Panc1 (cell line): ENCODE measurements at places on chromosomes 3 and 15. TPM values are rescaled to one million over a fixed set of nuclear protein-coding genes. Genes with fewer than 3 reads are reported as not detected.

Gene TMEM89
- not detected for total RNA-seq

DNA sequence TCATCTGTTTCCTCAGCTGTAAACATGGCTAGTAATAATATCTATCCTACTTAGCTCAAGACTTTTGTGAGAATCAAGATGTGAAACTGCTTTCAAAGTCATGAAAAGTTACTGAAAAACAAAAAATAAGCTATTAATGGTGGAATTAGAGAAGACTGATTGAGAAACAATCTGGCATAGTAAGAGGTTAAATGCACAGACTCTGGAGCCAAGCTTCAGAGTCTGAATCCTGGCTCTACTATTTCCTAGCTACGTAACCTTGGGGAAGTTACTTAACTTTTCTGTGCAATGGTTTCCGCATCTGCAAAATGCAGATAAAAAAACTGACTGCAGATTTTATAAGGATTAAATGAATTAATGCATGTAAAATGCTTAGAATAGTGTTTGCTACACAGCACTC, 28.8 kb downstream of the LRRFIP2 start:
- no peak overlapping the region for H3K4me3 ChIP-seq
- H3K27ac ChIP-seq = no peak overlapping the region
- H3K36me3 ChIP-seq = no peaks in the 10 kb centered on the region; the same call in 1 of the 2 replicates
- H3K27me3 ChIP-seq = no peaks in the 10 kb centered on the region
- H3K4me1 ChIP-seq = no peaks in the 10 kb centered on the region
- no peak for DNase-seq

DNA sequence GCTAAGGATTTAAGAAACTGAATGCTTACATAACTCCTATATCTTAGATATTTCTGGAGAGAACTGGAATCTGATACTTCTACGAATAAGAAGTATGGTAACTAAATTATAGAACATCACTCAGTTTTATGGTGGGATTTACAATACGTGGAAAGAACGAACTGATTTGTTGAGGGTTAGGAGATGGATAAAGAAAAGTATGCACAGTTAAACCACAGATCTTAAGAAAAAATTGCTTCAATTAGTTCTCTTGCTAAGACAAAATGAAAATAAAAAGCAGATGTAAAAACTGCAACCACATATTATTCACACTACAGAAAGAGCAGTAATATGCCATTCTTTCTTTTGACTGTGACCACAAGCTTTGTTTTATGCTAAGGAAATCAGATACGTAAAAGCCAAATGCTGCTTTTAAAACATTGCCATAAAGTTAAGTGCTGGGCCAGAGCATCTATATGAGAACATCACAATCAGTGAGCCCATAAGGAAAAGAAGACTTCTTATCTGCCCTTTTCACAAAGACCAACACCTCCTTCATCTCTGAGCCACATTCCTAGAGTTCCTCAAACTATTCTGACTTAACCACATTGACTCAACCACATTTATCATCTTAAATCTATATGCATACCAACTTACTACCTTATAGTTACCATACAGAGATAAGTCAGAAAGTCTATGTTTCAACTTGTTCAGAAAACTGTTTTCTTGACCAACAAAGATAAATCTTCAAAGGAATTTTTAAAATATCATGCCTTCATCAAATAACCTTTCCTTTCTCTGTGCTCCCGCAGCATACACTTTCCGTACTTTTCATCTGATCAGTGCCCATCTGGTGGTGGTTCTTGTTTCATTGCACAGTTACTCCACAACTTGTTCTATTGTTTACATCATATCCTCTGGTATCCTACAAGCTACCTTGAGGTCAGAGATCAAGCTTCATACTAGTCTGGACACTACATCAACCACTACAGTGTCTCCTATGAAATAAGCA, 61.7 kb downstream of the FSIP1 start:
- H3K27ac ChIP-seq = no peak overlapping the region
- no peak overlapping the region for H3K4me3 ChIP-seq
- H3K4me1 ChIP-seq = no peaks in the 10 kb centered on the region

DNA sequence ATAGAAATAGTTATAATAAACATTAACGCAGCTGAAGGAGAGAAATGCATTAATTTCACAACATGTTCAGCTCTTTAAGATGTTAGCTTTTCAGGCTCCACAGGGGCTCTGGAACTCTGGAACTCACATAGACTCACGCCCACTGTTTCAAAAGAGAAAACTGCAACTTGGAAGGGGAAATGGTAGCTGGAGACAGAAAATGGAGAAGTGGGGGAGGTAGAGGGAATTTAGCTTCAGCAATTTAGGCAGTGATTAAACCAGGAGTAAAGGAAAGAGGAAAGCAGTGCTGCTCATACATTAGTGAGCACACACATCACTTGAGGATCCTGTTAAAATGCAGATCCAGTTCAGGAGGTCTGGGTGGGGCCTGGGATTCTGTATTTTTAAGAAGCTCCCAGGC, 274.8 kb upstream of the TRIM42 start:
- no peaks in the 10 kb centered on the region for H3K36me3 ChIP-seq
- DNase-seq = no peak
- H3K4me1 ChIP-seq = no peaks in the 10 kb centered on the region
- no peaks in the 10 kb centered on the region for H3K27me3 ChIP-seq

Gene UBAP1L
- 1.7 TPM for total RNA-seq

GRCh38 chr15:90564051-90564450, 34.3 kb downstream of the CRTC3 start:
- H3K27me3 ChIP-seq = no peaks in the 10 kb centered on the region
- no peaks in the 10 kb centered on the region for H3K36me3 ChIP-seq
- H3K4me3 ChIP-seq = no peak overlapping the region

- no peak overlapping the region for H3K4me3 ChIP-seq
- H3K4me1 ChIP-seq = peaks cover 19% of the 10 kb centered on the region
- DNase-seq = no peak
- no peak overlapping the region for H3K27ac ChIP-seq
- no peaks in the 10 kb centered on the region for H3K36me3 ChIP-seq
Measured at GRCh38 chr3:188166441-188166840, 12.5 kb downstream of the LPP start.

Gene STARD9
- 13.4 TPM for total RNA-seq

Gene MED12L
- 2.8 TPM for total RNA-seq
